Occipital lobe (tissue), 3 donors: ENCODE measurements at places on chromosomes 12 and 14.

DNA sequence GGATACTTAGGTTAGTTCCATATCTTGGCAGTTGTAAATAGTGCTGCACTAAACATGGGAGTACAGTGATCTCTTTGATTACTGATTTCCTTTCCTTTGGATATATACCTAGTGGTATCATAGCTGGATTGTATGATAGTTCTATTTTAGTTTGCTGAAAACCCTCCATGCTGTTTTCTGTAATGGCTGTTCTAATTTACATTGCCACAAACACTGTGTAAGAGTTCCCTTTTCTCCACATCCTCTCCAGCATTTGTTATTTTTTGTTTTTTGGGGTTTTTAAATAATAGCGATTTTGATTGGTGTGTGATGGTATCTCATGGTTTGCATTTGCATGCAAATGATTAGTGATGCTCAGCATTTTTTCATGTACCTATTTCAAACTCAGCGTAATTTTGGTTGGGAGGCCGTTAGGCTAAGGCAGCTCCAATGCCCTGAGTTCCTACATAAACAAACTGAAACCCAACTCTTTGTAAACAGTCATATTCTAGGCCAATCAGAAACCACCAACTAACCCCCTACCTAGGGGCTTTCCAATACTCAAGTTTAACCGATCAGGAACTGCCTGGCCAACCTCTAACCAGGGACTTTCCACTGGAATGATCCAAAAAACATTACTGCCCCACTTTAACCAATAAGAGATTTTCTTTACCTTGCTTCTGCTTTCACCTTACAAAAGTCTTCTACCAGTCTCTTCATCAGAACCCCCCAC, 171.6 kb downstream of the FBXL14 start:
- DNase-seq, result no peak

- no peak for DNase-seq
Measured at GRCh38 chr14:80202888-80203562, 8.3 kb downstream of the DIO2 start.

- no peak for DNase-seq
Measured at GRCh38 chr12:19542606-19543005, 103.3 kb downstream of the AEBP2 start.

DNA sequence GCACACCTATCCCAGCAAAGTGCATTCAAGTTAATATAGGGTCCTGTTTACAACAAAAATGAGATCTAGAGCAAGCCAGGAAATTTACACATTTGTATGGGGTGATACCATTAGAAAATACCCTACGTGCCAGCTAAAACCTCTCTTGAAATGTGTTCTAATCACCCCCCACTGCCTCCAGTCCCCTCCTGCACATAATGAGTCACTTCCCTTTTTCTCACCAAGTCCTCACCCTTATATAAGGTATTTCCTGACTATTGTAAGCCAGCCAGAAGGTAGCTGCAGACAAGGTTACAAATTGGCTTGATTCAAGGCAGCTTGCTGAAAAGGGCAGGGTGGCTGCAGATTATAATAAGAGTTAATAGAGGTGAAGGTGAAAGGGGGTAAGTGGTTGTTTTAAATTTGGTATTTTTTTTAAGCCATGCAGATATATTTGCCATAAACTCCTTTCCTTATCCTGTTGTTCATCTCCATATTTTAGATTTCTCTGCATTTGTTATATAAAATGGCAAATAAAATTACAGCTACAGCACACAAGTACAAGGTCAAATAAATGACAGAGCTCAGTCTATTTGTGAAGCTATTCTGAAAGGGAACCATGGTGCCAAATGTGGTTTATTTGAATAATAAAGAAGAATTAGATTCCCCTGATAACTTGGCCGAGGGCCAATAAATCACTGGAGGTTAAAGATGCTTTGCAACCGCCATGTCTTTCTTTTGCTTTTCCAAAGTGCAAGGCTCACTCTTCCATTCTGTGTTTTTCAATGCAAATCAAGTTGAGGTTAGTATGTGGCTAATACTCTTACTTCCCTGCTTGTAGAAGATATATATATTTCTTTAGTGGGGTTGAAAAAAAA, 385.9 kb downstream of the EGLN3 start:
- no peak for DNase-seq

DNA sequence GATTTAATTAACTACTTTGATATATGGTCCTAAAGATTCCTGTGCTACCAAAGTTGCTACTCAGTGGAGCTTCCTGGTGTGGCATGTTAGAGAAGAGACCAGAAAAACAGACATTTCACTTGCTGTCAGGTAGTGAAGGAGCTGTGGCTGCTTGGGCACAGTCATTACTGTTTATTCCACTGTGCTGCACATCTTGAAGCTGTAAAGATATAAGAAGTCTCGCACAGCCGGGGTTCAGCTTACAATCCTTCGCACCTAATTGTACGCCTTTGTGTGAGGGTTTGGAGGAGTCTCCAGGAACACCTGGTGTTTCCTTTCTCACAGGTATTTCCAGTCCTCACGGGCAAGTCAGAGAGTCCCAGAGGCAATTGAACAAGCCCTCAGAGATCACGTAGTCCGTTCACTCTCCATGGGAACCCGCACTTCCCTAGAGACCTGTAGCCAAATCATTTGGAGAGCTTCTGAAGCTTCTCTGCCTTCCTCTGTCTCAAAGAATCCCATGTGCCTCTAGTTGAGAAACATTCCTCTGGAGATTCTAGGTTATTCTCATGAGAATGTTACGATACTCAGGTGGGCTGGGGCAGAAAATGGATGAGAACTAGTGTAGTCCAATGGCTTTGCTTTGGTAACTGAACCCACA, 4.1 kb downstream of the EVL start:
- DNase-seq, result no peak

DNA sequence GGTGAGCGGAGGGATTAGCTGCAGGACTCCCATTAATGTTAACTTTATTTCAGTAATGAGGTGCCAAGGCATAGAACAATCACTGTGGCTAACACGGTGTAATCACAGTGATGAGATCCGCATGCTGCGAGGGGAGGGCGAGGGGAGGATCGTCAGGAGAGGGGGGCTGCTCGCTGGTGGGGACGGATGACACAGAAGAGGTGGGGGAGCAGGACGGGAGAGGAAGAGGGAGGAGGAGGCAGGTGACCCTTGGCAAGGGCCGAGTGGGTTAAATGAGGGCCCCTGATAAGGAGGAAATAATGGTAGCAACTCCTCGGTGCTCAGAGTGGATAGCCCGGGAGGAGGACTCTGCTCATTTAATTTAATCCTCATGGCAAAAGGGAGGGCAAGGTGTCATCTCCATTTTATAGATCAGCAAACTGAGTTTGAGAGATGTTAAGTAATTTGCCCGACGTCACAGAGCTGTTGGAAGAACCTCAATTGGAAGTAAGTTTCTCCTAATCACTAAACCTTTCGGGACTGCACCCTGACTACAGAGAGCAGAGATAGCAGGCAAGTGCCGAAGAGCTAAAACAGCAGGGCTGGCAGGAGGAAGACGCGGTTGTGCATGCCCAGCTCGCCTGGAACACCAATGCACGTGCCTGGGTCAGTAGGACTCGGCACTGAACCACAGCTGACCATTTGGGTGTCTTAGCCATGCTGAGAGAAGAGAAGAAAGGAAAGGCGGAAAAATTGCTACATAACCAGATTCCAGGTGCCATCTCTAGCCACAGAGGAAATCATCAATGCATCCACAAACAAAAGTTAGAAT, 43.0 kb downstream of the SPRING1 start:
- no peak for DNase-seq

DNA sequence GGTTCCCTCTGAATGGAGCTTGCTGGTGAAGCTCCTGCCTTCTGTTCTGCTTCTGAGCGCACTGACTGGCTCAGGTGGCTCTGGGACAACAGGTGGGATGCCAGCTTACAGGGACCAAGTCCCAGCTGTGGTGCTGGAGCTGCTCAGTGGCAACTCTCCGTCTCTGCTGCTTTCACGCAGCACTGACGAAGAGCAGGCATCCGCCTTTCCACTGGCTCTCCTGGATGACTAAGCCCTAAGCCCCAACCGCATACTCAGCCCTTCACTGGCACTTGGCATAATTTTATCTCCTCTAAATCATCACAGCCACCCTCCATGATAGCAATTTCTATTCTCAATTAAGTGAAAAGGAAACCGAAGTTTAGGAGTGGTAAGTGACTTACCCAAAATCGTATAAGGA, 3.7 kb upstream of the RTL1 start:
- DNase-seq, result no peak

GRCh38 chr12:19484738-19485137, 45.4 kb downstream of the AEBP2 start:
- no peak for DNase-seq

- no peak for DNase-seq
Measured at GRCh38 chr14:22478670-22479069, 110.4 kb downstream of the DAD1 start.
